ENCODE measurements at places on chromosomes 2 and 18. TPM values are rescaled to one million over a fixed set of nuclear protein-coding genes. Genes with fewer than 3 reads are reported as not detected.

GRCh38 chr2:44549099-44549471 is 187.3 kb downstream of the CAMKMT start:
- H3K36me3 ChIP-seq: no peaks in the 10 kb centered on the region
- no peak for DNase-seq
- H3K27me3 ChIP-seq: no peaks in the 10 kb centered on the region
- no peak overlapping the region for H3K27ac ChIP-seq
- no peak overlapping the region for H3K4me3 ChIP-seq

DNA sequence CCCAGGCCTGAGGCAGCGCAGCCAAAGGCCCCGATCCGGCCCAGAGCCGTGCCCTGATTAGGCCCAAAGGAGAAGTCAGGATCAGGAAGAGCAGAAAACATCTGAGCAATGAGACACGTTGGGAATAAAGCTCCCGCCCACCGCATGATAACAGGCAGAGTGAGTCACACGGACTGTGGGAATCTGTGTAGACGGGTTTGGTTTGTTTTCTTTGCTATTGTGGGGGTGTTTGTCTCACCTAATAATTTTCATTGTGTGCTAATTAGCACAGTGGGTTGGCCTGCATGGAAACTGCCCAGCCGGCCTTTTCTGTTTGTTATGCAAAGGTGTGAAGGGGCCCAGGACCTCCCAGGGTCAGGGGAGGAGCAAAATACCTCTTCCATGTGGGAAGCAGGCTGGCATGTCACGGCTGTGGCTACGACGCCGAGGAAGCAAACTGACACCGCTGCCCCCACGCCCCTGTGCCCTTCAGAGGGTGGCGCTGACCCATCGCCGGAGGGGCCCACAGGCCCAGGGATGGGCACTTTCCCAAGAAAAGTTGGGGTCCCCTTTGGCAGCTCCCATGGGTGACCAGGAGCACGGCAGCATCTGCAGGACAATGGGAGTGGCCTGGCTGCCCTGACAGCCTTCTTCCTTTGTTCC is 68.4 kb upstream of the CTDP1 start:
- H3K36me3 ChIP-seq: no peaks in the 10 kb centered on the region
- no peak overlapping the region for H3K4me3 ChIP-seq
- no peak overlapping the region for H3K27ac ChIP-seq

GRCh38 chr2:44836174-44836573 is 105.3 kb upstream of the SIX3 start:
- no peaks in the 10 kb centered on the region for H3K36me3 ChIP-seq
- H3K27ac ChIP-seq: no peak overlapping the region
- no peaks in the 10 kb centered on the region for H3K4me1 ChIP-seq
- no peak for DNase-seq

DNA sequence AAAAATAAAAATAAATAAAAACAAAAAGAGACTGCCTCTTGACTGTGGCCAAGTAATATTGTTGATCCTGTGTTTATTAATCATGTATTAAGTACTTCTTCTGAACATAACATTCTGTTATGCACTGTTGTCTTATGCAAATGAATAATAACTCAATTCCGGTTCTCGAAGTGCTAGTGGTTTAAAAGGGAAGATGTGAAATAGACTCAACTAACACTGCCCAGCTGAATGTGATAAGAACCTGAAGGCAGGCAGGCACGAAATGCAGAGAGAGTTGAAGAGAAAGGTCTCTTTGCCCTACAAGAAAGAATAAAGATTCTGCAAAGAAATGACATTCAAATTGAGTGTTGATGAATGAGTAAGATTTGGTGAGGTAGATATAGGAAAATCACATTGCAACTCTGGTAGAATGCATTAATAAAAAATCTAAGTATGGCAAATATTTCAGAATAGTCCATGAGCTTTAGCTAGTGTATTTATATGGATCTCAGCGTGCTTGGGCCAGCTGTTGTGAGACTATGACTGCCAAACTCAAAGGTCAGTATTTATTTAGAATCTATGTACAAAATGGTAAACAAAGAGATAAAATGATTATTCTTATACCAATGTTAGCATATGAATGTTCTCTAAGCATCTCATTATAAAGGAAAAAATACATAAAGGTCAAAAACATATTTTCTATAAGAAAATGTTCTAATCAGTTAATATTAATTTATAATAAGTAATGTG is 352.3 kb upstream of the CDH7 start:
- DNase-seq: no peak
- no peaks in the 10 kb centered on the region for H3K36me3 ChIP-seq
- no peak overlapping the region for H3K27ac ChIP-seq
- no peaks in the 10 kb centered on the region for H3K4me1 ChIP-seq

GRCh38 chr2:85185431-85185940 is 52.3 kb downstream of the TCF7L1 start:
- H3K4me3 ChIP-seq: no peak overlapping the region
- H3K4me1 ChIP-seq: no peaks in the 10 kb centered on the region
- no peak for DNase-seq
- no peaks in the 10 kb centered on the region for H3K36me3 ChIP-seq
- no peaks in the 10 kb centered on the region for H3K27me3 ChIP-seq
- H3K27ac ChIP-seq: no peak overlapping the region

- no peaks in the 10 kb centered on the region for H3K4me1 ChIP-seq
- H3K4me3 ChIP-seq: no peak overlapping the region
- no peak overlapping the region for H3K27ac ChIP-seq
- peak; percentile 67 for DNase-seq
- no peaks in the 10 kb centered on the region for H3K27me3 ChIP-seq
Observed at GRCh38 chr2:127049927-127050802, 56.8 kb downstream of the BIN1 start.

DNA sequence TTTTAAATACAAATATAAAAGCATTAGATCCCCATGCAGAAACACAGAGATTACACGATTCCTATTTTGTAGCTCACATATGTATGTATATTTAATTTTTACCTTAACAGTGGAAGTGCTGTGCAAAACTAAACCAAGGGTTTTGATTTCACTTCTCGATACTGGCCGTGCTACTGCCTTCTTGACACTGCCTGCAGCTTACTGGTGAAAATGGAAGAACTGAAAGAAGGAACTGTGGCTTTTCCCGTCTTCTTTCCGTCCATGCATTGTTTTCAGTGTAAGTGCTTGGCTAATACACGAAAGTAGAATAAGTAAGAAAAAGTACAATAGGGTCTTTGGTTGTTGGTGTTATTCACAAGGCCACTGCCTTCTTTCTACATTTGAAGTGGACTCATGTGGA is 129.5 kb downstream of the NDUFA10 start:
- DNase-seq: no peak
- H3K36me3 ChIP-seq: no peaks in the 10 kb centered on the region
- H3K27me3 ChIP-seq: no peaks in the 10 kb centered on the region
- H3K4me1 ChIP-seq: no peaks in the 10 kb centered on the region
- H3K4me3 ChIP-seq: no peak overlapping the region
- H3K27ac ChIP-seq: no peak overlapping the region

DNA sequence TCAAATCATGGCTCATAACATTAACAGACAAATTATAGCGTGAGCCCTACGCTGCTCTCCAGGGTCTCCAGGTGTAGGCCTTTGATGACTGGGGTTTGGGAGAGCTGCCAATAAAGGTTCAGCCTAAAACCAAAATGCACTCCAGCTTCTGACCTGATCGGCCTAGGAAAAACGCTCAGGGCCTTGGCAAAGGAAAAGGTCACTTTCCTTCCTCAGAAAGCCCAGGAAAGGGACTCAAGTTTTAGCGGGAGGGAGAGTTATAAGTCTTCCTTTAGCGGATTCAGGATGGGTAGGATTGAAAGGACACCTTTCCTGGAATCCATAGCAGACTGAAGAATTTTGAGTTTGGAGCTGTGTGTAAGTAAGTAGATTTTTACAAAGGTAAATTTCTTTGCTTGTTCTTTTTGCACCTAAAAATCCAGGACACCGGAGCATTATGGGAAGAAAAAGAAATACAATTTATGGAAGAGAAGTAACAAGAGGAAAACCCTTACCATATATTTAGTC is 8.8 kb downstream of the EVX2 start:
- DNase-seq: no peak
- peaks cover 23% of the 10 kb centered on the region for H3K27me3 ChIP-seq
- no peaks in the 10 kb centered on the region for H3K4me1 ChIP-seq
- H3K36me3 ChIP-seq: no peaks in the 10 kb centered on the region

DNA sequence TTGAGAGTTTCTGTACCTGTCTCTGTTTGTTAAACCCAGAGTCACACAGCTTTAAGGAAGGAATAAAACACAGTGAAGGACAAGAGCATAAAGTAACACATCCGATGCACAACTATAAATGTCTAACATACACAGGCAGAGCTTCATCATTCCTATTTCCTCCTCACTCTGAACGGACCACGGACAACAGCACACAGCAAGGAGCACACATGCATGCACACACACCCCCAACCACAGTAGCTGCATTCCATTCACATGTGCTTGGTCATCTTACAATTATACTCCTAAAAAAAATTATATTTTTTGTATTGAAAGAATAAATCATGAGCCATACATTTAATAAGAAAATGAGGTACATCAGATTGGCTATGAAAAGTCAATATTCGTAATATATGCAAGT is 58.3 kb downstream of the ID2 start:
- no peak overlapping the region for H3K27ac ChIP-seq

DNA sequence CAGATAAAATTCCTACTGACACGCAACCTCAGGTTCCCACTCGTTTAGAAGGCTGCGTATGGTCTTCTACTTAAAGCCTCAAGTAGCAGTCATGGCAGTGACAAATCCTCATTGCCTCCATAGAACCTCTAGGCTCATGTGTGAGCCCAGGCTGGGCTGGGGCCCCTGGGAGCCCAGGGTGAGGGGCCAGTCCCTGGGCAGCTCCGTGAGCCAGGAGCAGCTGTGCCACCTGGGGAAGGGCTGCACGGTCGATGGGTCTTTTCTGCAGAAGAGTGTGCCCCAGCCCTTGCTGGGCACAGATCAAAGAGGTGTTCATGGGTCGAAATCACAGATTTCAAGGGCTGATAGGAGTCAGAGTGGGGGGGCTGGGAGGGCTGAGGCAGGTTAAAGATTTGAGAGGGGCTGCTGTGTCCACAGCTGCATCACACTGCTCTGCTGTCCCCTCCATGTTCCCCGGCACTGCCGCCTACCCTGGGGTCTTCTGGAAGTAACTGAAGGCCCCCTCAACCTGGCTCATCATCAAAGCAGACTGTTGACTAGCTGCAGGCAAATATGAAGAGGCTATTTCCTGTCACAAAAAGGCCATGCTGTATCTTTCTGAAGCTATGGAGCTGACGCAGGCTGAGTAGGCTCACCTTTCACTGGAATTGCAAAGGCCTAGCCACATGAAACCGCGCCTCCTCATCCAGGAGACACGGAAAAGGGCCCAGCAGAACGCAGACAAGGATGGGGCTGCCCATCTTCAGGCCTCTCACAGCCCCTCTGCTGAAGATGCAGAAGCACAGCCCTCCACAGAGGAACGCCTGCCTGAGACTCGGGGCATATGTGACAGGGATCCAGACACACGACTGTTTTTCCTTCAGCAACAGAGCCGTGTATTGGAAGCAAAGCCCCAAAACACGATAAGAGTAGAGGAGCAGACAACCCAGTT is 35.7 kb upstream of the ALPP start:
- no peaks in the 10 kb centered on the region for H3K36me3 ChIP-seq
- peak; percentile 37 for DNase-seq
- no peaks in the 10 kb centered on the region for H3K27me3 ChIP-seq
- no peaks in the 10 kb centered on the region for H3K4me1 ChIP-seq
- H3K27ac ChIP-seq: no peak overlapping the region

- H3K36me3 ChIP-seq: no peaks in the 10 kb centered on the region
- H3K4me3 ChIP-seq: no peak overlapping the region
Observed at GRCh38 chr18:58635891-58636290, 7.0 kb upstream of the ALPK2 start.

DNA sequence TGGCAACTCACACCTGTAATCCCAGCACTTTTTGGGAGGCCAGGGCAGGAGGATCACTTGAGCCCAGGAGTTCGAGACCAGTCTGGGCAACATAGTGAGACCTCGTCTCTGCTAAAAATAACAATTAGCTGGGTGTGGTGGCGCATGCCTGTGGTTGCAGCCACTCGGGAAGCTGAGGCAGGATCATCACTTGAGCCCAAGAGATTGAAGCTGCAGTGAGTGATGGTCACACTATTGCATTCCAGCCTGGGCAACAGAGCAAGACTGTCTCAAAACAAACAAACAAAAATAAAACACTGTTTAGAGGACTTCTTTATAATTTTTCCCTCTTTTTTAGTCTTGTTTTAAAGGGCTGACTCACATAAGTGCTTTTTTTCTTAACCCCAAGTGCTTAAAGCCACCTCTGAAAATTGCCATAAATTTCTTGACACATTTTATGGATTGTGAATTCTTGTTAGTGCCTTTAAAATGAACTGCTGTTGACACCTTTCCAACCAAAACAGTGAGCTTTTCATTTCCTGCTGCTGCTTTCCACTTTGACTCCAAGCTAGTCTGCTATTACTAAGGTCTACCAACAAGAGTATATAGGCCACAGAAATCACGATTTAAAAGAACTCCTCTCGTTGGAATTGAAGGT is 41.7 kb downstream of the CYP20A1 start:
- no peak overlapping the region for H3K27ac ChIP-seq
- H3K4me1 ChIP-seq: no peaks in the 10 kb centered on the region
- no peak for DNase-seq
- H3K4me3 ChIP-seq: no peak overlapping the region

DNA sequence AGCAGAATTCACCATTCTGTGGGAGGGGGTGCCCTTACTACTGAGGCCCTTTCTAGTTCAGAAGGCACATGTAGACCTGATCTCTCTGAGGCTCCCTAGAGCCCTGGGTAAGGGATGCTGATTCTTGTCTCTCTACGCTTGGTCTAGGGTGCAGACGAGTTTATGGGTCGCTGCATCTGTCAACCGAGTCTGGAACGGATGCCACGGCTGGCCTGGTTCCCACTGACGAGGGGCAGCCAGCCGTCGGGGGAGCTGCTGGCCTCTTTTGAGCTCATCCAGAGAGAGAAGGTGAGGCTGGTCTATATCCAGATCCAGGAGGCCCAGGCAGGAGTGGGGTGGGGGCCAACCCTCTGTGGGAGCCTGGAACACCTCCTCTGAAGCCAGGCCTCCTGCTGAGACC is 147.2 kb downstream of the DYSF start:
- H3K27ac ChIP-seq: no peak overlapping the region
- no peaks in the 10 kb centered on the region for H3K27me3 ChIP-seq
- no peaks in the 10 kb centered on the region for H3K36me3 ChIP-seq

DNA sequence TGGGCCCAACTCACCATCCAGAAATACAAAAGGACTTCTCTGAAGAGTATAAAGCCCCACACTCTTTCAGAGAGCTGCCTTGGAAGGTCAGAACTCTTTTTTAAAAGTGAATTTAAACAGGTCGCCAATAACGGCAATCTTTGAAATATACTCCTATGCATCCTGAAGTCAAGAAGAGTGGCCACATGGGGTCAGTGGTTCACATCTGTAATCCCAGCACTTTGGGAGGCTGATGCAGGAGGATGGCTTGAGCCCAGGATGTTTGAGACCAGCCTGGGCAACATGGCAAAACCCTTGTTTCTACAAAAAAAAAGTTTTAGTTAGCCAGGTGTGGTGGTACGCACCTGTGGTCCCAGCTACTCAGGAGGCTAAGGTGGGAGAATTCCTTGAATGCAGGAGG is 68.1 kb upstream of the FZD7 start:
- H3K36me3 ChIP-seq: no peaks in the 10 kb centered on the region
- no peaks in the 10 kb centered on the region for H3K27me3 ChIP-seq
- H3K4me3 ChIP-seq: no peak overlapping the region
- H3K27ac ChIP-seq: no peak overlapping the region
- no peak for DNase-seq

GALNT5 gene
- not detected for total RNA-seq

PLCL1 gene
- total RNA-seq: 0.37 TPM

DPP4 gene
- 22.4 TPM for total RNA-seq

IL1R1 gene
- 55.5 TPM for total RNA-seq

SLC8A1 gene
- total RNA-seq: 8.4 TPM

VIT gene
- total RNA-seq: not detected

RIT2 gene
- not detected for total RNA-seq

SFT2D3 gene
- total RNA-seq: 3.6 TPM

ABCA12 gene
- not detected for total RNA-seq

DHRS9 gene
- total RNA-seq: 1.0 TPM

ALS2 gene
- total RNA-seq: 24.9 TPM

FOXD4L1 gene
- total RNA-seq: 0.14 TPM
